ENCODE measurements at places on chromosomes 7 and 10.

GRCh38 chr10:71241830-71242621 is 29.7 kb downstream of the UNC5B start:
- DNase-seq = no peak

DNA sequence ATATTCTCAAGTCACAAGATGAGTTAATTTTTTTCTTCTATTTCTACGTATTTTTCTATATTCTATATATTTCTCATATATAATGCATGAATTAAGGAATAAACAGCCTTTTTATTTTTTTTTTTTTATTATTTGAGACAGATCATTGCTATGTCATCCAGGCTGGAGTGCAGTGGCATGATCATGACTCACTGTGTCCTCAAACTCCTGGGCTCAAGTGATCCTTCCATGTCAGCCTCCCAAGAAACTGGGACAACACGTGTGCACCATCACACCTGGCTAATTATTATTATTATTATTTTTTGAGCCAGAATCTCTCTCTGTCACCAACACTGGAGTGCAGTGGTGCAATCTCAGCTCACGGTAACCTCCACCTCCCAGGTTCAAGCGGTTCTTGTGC is 1.5 kb downstream of the CLDN12 start:
- no peak for DNase-seq

GRCh38 chr7:17407229-17407628 is 108.8 kb downstream of the AHR start:
- no peak for DNase-seq

GRCh38 chr7:135980012-135980551 is 2.9 kb upstream of the MTPN start:
- DNase-seq = no peak

DNA sequence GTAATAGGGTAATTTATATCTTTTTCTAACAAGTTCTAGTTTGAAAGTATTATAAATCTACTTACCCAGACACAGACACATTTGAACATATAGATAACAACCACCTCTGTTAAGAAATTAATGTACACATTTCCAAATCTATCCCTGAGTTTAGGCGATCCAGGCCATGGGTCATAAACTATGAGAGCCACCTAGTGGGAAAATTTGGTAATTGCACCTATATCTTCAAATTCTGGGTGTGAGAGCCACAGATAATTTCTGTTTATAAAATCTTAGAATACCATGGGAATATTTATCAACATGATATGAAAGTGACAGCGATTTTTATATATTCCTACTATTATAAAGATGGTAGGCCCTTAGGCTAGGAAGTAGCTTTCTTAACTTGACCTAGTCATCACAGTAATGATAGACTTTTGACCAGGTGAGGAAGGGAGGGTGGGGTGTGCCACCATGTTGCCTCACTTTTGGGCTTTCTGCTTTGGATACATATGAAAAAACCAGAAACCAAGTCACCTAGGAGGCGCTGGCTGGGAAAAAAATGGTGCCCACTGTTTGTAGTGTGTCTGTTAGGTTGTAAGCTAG is 8.0 kb upstream of the EPHA1 start:
- no peak for DNase-seq

GRCh38 chr7:135174941-135175340 is 4.4 kb upstream of the CYREN start:
- no peak for DNase-seq

- DNase-seq = no peak
These were observed 124.8 kb upstream of the TMEM72 start for GRCh38 chr10:44786286-44786850.

DNA sequence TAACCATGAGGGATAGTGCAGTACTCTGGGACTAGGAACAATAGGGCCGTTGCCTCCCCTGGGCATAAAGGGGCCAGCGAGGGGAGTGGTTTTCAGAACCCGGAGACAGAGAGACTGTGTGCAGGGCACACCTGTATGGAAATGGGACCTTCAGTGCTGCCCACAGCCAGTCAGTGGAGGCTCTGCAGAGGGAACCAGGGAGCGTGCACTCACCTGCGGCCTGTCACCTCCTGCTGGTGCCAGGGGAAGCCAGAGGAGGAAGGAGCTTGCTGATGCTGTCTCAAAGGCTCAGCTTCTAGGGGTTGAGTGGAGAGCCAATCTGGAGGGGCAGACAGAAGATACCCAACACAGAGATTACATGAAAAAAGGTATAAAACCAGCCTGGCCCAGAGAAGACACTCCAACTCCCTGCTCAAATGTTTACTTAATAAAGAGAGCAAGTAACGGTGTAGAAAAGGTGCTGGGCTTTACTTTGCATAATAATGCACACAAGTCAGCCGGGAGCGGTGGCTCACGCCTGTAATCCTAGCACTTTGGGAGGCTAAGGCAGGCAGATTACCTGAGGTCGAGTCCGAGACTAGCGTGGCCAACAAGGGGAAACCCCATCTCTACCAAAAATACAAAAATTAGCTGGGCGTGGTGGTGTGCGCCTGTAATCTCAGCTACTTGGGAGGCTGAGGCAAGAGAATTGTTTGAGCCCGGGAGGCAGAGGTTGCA is 35.5 kb upstream of the WAPL start:
- DNase-seq = no peak

GRCh38 chr7:100465702-100466311 is 1.7 kb upstream of the SPACDR start:
- no peak for DNase-seq

- DNase-seq = no peak
These were observed 58.8 kb upstream of the FHIP2A start for GRCh38 chr10:114762811-114763210.

DNA sequence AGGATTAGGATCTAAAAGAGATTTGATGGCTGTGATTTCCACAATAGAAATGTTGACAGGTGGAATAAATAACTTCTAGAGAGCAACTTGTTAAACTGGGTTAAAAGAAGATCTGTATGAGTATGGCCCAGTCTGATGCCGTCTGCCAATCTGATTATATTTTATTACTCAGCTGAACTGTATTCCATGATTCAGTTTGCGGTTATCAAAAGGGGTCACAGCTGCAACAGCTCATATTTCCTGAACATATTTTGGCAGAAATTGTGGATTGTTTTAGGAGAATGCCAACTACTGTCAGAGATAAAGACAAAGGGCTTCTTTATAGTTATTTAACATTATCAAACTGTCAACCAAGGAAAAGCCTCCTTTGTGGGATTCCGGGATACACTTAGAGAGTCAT is 244.8 kb upstream of the MINDY3 start:
- no peak for DNase-seq

DNA sequence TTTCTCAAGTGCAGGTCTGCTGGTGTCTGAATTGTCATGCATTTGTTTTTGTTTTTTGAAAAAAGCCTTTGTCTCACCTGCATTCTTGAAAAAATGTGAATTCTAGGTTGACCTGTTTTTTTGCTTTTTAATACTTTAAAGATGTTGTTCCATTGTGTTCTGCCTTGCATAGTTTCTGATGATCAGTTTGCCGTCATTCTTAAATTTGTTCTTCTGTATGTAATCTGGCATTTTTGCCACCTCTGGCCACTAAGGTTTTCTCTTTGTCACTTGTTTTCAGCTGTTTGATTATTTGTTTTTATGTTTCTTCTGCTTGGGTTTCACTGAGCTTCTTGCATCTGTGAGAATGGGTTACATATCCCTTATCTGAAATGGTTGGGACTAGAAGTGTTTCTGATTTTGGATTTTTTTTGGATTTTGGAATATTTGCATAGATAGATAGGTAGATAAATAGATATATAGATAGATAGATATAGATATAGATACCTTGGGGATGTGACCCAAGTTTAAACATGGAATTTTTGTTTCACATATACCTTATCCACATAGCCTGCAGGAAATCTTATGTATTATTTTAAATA is 16.5 kb downstream of the MGMT start:
- DNase-seq = no peak

GRCh38 chr7:129782818-129783583 is 169.8 kb downstream of the UBE2H start:
- no peak for DNase-seq

DNA sequence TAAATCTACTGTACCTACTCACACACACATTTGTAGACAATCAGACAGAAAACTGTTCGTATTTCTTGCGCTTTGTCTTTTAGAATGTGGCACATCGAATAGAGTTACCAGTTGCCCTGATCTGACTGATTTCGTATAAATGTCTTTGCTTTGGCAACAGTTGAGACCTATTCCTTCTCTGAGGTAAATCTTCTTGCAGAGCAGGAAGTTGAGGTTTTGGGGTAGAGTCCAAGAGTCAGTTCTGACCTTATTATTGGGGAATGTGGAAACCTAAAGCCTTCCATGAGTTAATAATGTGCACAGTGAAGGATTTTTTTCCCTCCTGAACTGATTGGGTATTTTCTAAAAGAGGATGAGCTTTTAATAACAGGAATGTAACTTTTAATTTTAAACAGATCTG is 135.3 kb downstream of the KIAA1217 start:
- no peak for DNase-seq

- no peak for DNase-seq
These were observed 6.9 kb downstream of the PIK3CG start for GRCh38 chr7:106871793-106872571.

DNA sequence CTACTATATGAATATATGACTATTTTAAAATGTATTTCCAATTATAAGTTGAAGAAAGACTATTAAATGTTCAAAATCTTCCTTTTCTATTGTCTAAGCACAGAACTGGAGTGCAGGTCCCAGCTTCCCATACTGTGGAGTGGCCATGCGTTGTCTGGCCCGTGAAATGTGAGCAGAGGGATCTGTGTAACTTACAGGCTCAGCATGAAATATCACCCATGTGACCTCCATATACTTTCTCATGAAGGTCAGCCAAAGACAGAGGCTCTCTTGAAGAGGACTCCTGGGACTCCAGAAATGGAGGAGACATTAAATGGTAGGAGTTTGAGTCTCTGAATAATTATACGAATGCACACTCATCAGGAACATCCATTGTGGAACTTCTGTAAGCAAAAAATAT is 92.4 kb upstream of the CAV2 start:
- DNase-seq = no peak

- no peak for DNase-seq
These were observed 614.5 kb upstream of the ZWINT start for GRCh38 chr10:56975513-56975912.

- DNase-seq = no peak
These were observed 43.4 kb downstream of the GRK5 start for GRCh38 chr10:119250641-119251314.

DNA sequence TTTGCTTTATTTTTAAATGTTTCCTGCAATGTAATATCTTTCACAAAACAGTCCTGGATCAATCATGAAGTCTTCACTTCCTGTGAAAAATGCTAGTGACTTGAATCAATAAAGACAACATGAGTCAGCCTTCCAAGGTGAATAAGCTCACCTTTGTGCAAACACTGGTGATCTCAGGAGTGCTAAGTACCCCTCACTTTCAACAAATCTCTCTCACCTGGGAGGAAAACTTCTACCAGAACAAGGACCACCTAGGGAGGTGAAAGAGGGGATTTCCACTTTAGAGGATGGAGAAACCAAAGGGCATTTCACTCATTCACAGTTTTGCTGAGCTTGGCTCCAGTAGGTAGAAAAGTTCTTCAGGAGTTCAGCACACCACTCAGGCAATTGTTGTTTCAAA is 64.8 kb downstream of the CALD1 start:
- no peak for DNase-seq

DNA sequence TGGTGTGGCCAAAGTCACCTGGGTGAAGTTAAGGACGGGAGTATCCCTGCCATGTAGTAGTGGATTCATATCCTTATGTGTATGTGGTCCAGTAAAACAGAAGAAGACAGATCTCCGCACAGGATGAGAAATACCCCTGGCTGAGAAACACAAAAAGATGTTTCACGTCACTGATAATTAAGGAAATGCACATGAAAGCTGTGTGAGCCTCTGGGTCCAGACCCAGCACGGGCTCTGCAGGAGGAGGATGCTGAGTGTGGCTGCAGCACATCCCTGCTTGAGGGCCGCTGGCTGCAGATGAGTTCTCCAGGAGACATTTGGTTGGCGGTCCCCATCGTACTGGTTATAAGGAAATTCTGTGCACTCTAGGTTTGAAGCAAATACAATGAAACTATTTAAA is 8.2 kb upstream of the SUN1 start:
- DNase-seq = no peak

GRCh38 chr7:114832906-114833595 is 88.8 kb upstream of the MDFIC start:
- no peak for DNase-seq

- DNase-seq = no peak
These were observed 105.5 kb upstream of the CHST15 start for GRCh38 chr10:124198871-124199270.

DNA sequence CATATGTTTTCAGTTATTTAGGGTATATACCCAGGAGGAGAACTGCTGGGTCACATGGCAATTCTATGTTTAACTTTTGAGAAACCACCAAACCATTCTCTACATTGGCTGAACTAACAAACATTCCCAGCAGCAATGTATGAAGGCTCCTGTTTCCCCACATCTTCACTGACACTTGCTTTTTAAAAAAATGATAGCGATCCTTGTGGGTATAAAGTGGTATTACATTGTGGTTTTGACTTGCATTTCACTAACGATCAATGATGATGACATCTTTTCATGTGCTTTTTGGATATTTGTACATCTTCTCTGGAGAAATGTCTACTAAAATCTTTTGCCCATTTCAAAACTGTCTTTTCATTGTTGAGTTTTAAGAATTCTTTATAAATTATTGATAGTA is 51.2 kb upstream of the ANAPC16 start:
- no peak for DNase-seq

GRCh38 chr10:132135053-132135872 is 51.5 kb upstream of the DPYSL4 start:
- DNase-seq = no peak

DNA sequence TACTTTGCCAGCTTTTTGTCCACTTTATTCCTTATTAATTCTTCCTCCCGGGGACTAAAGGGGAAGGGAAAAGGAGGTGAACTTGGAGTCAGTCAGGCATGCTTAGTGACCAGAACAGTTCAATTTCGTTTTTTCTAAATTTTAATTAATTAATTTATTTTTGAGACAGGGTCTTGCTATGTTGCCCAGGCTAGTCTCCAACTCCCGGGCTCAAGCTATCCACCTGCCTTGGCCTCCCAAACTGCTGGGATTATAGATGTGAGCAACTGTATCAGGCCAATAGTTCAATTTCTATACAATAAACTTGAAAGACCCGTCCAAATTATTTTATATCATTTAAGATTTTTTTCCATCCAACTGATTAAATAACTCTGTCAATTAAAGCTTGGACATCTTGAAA is 1.3 kb upstream of the SLF2 start:
- no peak for DNase-seq

DNA sequence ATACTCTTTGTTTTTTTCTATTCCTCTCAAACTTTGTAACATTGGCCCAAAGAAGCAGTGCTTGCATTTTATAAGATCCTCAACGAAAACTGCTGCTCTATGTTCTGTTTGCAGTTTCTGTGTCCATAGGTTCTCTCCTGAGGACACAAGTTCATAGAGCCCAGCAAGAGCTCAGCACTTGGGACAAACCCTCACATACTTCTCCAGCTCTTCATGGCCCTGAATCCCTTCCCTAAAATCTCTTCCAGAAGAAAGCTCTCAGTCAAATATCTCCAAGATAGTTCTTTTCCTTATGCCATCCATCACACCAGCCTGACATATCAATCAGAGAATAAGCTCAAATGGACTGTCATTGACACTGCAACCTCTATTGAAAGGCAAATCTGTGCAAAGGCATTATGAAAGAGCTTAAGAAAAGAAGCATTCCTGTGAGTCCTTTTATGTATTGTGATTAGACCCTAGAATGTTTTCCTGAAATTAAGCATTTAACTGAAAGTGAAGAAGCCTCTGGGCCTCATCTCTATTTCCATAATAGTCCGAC is 405.5 kb downstream of the ANKRD7 start:
- DNase-seq = no peak

Measured in effector CD4-positive, alpha-beta T cell (primary cell).